ENCODE measurements at places on chromosomes 3 and 15. TPM values are rescaled to one million over a fixed set of nuclear protein-coding genes. Genes with fewer than 3 reads are reported as not detected.

DNA sequence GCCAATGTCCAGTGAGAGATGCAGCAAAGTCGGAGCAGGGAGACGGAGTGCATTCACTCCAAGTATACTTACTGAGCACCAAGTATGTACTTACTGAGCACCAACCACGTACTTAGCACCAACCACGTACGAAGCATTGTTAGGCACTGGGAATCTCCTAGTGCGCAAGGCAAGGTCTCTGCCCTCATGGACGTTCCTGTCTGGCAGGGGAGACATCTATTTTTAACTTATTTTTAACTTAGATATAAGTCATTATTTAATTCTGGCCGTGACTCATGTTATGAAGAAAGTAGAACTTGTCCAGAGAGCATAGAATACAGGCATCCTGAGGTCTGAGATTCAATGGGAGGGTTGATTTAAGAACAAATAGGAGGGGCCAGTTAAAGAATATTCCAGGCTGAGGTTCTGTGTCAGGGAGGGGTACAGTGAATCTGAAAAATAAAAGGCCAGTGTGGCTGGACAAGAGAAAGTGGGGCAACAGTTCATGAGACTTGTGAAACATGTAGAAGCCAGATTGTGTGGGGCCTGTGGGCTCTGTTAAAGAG is 9.3 kb upstream of the LRRC31 start:
- H3K4me3 ChIP-seq, result no peak overlapping the region
- no peaks in the 10 kb centered on the region for H3K36me3 ChIP-seq
- H3K4me1 ChIP-seq, result no peaks in the 10 kb centered on the region
- peaks cover 2% of the 10 kb centered on the region for H3K27me3 ChIP-seq

- H3K27ac ChIP-seq, result no peak overlapping the region
- H3K4me3 ChIP-seq, result no peak overlapping the region
- no peak for DNase-seq
- H3K27me3 ChIP-seq, result peaks cover 1% of the 10 kb centered on the region
- no peaks in the 10 kb centered on the region for H3K4me1 ChIP-seq
Observed at GRCh38 chr15:35151381-35151780, 66.3 kb upstream of the NANOGP8 start.

The VGLL3 gene
- total RNA-seq, result not detected

The ONECUT1 gene
- total RNA-seq, result not detected

The COL6A5 gene
- total RNA-seq, result not detected

The EIF4G1 gene
- 410 TPM for total RNA-seq
